ENCODE measurements at places on chromosomes 16 and 17.

DNA sequence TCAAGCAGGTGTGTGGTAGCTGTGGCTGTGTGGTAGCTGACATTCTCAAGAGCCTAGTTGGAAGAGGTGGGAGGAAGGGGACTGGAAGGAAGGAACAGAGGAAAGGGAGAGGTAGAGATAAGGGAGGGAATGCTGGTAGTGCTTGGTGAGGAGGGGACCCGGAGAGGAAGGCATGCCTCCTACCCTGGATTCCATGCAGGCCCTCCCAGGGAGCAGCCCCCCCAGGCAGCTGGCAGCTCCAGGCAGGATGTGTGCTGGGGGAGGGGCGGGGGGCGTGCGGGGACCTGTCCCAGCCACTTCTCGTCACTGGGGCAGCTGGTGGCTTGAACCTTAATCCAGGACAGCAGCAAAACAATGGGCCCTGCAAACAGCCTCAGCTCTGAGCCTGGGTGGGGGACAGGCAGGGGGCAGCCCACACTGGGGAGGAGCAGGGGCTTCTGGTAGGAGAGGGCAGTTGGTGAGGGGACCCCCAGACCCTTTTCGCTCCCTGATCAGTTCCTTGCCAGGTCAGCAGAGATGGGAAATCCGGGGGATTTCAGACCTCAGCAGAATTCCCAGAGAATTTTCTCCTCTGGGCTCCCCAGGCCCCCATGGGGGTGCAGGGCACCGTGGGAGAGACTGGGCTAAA, 27.1 kb downstream of the ARHGAP23 start:
- no peak for DNase-seq

GRCh38 chr16:13306161-13306995, 405.0 kb downstream of the SHISA9 start:
- DNase-seq, result no peak

DNA sequence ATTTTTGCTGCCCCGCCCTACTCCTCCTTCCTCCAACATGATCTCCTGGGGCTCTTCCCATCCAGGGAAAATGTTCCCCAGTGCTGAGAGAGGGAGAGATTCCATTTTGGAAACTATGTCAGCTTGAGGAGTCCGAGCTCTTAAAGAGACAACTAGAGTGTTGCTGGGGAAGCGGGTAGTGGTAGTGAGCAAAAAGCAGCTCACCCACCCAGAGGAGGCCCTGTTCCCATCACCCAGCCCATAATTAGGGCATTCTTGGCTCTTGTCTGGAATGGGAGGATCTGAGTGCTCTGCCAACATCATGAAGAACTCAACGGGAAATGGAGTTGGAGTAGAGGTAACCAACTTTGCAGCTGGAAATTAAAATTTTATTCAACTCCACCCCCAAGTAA, 9.1 kb upstream of the MSL1 start:
- DNase-seq, result no peak

DNA sequence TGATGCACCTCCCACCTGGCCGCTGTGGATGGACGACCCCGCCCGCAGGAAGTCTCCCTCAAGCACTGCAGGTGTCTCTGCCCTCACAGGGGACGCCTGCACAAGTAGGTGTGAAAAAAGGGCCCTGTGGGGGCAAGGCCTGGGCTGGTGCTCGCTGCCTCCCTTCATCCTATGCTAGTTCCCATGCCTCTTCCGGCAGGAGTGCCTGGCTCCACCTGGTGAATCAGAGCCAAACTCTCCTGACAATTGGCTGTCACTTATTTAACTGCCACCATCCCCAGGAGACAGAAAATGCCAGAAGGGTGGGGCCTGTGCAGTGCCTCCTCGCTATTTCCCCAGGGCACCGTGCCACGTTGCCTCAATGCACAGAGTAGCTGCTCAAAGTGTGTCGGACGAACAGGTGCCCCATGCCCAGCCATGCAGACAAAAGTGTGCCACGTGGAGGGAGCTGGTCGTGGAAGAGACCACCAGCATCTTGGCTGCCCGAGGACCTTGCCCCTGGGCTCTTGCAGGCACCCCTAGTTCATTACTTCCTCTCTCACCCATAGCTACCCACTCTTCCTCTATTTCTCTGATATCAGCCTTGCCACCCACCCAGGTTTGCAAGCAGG, 170.7 kb downstream of the SEC14L1 start:
- DNase-seq, result no peak

- no peak for DNase-seq
Observed at GRCh38 chr17:73135766-73136165, 29.0 kb upstream of the SSTR2 start.

- no peak for DNase-seq
Observed at GRCh38 chr16:79204486-79204885, 396.1 kb downstream of the MAF start.
